Activated CD8-positive, alpha-beta T cell treated with anti-CD3 and anti-CD28 coated beads for 36 hours (primary cell): ENCODE measurements at places on chromosomes 7 and 10.

- H3K4me1 ChIP-seq: peaks cover 47% of the 10 kb centered on the region
- DNase-seq: no peak
- H3K27me3 ChIP-seq: no peaks in the 10 kb centered on the region
- H3K4me3 ChIP-seq: no peak overlapping the region
- no peak overlapping the region for H3K27ac ChIP-seq
- H3K36me3 ChIP-seq: peaks cover 44% of the 10 kb centered on the region
These were observed 15.1 kb downstream of the UPF2 start for GRCh38 chr10:12027539-12027938.

DNA sequence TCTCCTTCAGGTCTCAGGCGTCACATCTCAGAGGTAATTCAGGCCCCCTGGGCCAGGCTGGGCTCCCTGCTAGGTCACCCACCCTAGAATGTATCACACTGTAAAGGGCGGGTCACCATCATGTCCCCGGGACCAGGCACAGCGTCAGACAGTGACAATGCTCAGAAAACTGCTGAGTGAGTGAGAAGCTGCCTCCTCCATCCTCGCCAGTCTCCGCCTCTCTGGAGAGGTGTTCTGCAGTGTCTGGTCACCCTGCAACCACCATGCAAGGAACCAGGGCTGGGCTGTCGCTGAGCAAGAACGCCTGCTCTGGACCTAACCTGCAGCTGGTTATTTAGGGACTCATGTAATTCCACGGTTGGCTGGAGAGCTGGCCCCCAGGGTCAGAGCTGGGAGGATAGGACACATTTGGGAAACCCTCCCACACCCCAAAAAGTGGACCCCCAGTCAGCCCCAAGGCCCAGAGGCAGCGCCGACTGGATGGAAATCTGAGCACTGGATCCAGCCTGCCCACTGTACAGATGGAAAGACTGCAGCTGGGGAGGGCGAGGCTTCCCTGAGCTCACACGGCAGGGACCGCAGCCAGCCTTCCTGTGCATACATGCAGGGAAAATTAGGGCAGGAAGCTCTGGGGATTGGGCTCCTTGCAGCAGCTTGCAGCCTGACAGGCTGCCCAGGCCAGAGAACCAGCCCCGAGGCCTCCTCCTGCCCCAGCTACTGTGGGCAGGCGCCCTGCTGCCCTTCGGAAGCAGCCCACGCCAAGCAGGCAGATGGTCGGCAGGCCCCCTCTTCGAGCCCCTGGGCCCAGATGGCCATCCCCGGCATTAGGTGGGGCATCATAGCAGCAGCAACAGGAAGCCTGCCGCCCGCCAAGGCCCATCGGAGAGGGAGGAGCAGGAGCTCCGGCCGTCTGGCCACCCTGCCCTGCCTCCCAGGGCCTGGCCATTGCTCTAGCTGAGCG, 105.4 kb upstream of the ZMIZ1 start:
- no peaks in the 10 kb centered on the region for H3K27me3 ChIP-seq
- no peaks in the 10 kb centered on the region for H3K36me3 ChIP-seq
- no peak overlapping the region for H3K27ac ChIP-seq
- no peak overlapping the region for H3K4me3 ChIP-seq

GRCh38 chr7:84684836-84685480, 490.4 kb upstream of the SEMA3A start:
- H3K36me3 ChIP-seq: no peaks in the 10 kb centered on the region
- no peak overlapping the region for H3K27ac ChIP-seq
- no peak overlapping the region for H3K4me3 ChIP-seq
- no peak for DNase-seq

GRCh38 chr7:141648276-141649114, 53.5 kb downstream of the DENND11 start:
- H3K36me3 ChIP-seq: peaks cover 11% of the 10 kb centered on the region
- no peaks in the 10 kb centered on the region for H3K4me1 ChIP-seq
- no peak overlapping the region for H3K4me3 ChIP-seq
- H3K27me3 ChIP-seq: no peaks in the 10 kb centered on the region
- no peak for DNase-seq

- peak; percentile 16 for DNase-seq
- no peak overlapping the region for H3K4me3 ChIP-seq
- H3K27me3 ChIP-seq: no peaks in the 10 kb centered on the region
- H3K4me1 ChIP-seq: peaks cover 74% of the 10 kb centered on the region
These were observed 10.2 kb downstream of the HIPK2 start for GRCh38 chr7:139767561-139767982.

DNA sequence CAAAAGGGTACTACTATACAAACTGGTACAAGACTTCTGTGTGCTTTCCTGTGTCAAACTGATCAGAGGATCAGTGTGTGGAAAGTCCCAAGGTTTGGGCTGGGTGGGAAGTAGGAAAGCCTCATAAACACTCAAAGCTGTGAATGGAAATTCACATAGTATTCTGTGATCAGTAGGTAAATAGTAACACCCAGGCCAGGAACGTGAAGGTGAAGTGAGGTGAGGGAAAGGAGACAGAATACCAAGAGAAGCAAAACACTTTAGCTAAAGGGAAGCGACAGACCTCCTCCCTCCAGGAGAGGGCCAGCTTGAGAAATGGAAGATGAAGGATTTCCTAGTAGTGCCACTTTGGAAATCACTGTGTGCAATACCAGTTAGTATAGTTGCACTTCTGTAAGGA, 451.9 kb downstream of the KCNMA1 start:
- no peaks in the 10 kb centered on the region for H3K36me3 ChIP-seq
- no peaks in the 10 kb centered on the region for H3K4me1 ChIP-seq
- no peak overlapping the region for H3K4me3 ChIP-seq
- H3K27ac ChIP-seq: no peak overlapping the region
- peaks cover 9% of the 10 kb centered on the region for H3K27me3 ChIP-seq
- no peak for DNase-seq

DNA sequence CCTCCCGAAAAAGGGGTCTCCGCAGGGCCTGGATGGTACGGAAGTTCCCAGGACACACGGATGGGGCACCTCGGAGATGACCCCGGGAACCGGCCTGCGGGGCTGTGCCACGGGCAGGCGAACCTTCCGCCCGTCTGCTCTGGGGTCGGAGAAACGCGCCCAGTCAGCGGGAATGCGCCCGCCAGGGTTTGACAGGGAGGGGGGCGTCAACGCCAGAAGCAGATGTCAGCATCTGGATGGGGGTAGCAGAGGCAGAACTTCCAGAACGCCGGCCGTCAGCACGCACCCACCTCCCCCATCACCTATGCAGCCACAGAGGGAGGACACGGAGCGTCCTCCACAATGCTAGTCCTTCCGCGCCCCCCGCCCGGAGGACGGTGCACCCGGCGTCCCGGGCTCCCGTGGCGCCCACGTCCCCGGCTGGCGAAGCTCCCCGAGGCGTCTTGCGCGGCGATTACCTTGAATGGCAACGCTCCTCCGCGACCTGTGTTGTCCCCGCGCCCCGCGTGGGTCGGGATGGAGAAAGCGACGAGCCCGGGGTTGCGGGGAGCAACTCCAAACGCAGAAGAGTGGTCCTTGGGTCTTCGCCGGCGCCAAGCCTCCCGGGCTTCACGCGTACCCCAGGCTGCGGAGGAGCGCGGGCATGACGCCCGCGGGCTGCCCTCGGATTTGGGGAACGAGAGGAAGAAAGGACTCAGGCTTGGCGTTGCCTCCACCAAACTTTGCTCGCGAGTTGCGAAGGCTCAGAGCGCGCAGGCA, 561 bp downstream of the FGFR2 start:
- H3K27me3 ChIP-seq: peaks cover 44% of the 10 kb centered on the region
- no peak overlapping the region for H3K27ac ChIP-seq
- DNase-seq: no peak
- no peak overlapping the region for H3K4me3 ChIP-seq
- peaks cover 3% of the 10 kb centered on the region for H3K4me1 ChIP-seq

GRCh38 chr7:156305351-156305750, 335.2 kb upstream of the RNF32 start:
- no peak for DNase-seq
- peaks cover 4% of the 10 kb centered on the region for H3K27me3 ChIP-seq
- no peaks in the 10 kb centered on the region for H3K4me1 ChIP-seq
- H3K4me3 ChIP-seq: no peak overlapping the region
- H3K36me3 ChIP-seq: no peaks in the 10 kb centered on the region

- H3K4me3 ChIP-seq: no peak overlapping the region
- DNase-seq: no peak
- H3K4me1 ChIP-seq: peaks cover 7% of the 10 kb centered on the region
- H3K36me3 ChIP-seq: no peaks in the 10 kb centered on the region
These were observed 13.5 kb upstream of the BAG3 start for GRCh38 chr10:119637631-119638030.

GRCh38 chr10:24213881-24214280, 4.9 kb downstream of the KIAA1217 start:
- peaks cover 21% of the 10 kb centered on the region for H3K27me3 ChIP-seq
- H3K36me3 ChIP-seq: no peaks in the 10 kb centered on the region
- no peak overlapping the region for H3K4me3 ChIP-seq
- no peak for DNase-seq
- no peak overlapping the region for H3K27ac ChIP-seq

DNA sequence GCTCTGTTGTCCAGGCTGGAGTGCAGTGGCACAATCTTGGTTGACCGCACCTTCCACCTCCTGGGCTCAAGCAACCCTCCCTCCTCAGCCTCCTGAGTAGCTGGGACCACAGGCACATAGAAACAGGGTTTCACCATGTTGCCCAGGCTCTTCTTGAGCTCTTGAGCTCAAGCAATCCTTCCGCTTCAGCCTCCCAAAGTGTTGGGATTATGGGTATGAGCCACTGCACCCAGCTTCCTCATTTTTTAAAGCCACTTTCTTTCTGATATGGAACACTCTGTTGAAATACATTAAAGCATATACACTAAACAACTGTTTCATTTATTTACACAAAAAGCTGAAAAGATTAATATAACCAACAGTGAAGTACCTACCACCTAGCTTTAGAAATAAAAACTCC, 117.2 kb downstream of the CLEC2L start:
- no peak overlapping the region for H3K4me3 ChIP-seq
- H3K4me1 ChIP-seq: peaks cover 48% of the 10 kb centered on the region
- H3K27ac ChIP-seq: no peak overlapping the region
- no peaks in the 10 kb centered on the region for H3K27me3 ChIP-seq

DNA sequence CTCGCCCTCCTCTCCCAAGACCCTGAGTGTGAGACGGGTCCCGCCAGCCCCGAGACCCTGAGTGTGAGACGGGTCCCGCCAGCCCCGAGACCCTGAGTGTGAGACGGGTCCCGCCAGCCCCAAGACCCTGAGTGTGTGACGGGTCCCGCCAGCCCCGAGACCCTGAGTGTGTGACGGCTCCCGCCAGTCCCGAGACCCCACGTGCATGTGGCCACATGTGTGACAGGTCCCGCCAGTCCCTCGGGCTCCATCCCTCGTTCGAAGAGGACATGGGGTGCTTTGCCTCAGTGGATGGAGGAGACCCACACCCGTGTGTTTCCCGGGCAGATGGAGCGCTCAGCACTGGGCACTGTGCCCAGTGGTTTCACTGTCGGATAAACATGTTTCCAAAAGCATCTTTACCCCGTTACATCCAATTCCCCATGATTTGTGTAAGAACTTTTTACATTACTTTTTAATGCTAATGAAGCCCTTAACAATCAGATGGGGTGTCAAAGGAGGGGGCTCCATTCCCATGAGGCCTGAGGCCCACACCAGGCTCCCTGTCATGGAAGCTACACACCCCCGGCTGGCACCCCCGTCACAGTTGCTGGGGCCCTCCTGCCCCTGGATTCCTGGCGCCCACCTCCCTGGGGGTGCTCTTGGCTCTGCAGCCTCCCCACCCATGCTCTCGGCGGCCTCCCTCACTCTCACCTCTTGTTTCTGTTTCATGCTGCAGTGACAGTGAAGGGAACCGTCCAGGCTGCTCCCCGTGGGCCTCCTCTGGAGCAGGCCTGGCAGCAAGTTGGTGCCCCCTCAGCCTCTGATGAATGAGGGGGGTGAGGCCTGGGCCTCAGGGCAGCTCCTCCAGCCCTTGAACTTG, 48.5 kb upstream of the CFAP46 start:
- DNase-seq: no peak
- no peaks in the 10 kb centered on the region for H3K27me3 ChIP-seq
- H3K36me3 ChIP-seq: no peaks in the 10 kb centered on the region
- no peak overlapping the region for H3K4me3 ChIP-seq

GRCh38 chr10:89773081-89773480, 71.7 kb downstream of the KIF20B start:
- H3K4me3 ChIP-seq: no peak overlapping the region
- H3K27ac ChIP-seq: no peak overlapping the region
- H3K27me3 ChIP-seq: no peaks in the 10 kb centered on the region

DNA sequence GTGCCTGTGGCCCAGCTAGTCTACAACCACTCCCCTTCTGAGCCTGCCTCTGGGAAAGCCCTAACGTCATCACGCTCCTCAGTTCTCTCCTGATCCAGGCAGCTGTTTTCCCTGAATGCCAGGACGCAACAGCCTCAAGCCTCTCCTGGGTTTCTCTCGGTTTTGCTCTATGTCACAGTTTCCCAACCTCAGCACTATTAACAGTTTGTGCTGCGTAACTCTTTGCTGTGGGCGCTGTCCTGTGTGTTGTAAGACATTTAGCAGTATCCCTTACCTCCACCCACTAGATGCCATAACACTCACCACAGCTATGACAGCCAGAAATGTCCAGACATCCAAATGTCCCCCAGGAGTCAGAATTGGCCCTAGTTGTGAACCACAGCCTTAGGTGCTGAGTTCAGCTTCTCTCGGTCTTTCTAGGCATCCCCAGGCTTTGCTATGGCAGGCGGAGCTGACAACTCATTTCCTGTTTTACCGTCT, 226.3 kb upstream of the NPVF start:
- no peak for DNase-seq
- H3K4me3 ChIP-seq: no peak overlapping the region
- no peak overlapping the region for H3K27ac ChIP-seq
- H3K27me3 ChIP-seq: no peaks in the 10 kb centered on the region

DNA sequence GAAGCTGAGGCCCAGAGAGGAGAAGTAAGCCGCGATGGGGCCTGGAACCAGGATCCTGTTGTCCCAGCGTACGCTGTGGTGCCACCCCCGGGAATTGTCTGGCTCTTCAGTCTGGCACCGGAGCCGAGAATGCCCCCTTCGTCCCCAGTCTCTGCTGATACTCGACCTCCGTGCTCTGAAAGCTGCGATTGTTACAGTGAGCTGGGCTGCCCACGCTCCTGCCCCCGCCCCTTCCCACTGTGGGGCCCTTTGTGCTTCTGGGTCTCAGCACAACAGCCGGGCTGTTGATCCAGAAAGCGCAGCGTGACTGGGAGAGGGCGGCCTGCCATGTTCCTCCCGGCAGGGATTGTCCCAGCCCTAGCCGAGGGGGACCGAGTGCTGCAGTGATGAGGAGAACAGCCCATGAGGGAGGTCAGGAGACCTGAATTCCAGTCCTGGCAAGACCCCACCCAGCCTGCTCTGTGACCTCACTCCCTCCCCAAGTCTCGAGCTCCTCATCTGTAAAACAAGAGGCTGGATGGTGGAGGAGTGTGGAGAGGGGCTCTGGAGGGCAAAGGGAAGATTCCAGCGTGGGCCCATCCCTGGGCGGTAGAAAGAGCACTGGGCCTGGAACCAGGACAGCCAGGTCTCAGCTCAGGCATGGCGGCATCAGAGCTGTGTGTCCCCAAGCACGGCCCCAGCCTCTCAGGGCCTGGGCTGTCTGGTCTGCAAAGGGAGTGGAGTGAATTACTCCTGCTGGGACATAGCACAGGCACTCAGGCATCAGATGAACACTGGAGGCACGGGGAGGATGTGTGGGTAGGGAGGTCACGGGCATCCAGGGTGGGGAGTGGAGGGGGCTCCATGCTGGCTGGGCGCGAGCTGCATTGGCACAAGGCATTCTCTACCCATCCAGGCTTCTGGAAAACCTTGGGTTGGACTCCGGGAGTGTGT, 43.6 kb downstream of the TSPAN15 start:
- no peaks in the 10 kb centered on the region for H3K4me1 ChIP-seq
- no peak overlapping the region for H3K4me3 ChIP-seq
- no peaks in the 10 kb centered on the region for H3K36me3 ChIP-seq
- DNase-seq: no peak
- H3K27ac ChIP-seq: no peak overlapping the region

- no peak overlapping the region for H3K27ac ChIP-seq
- peak overlapping the region; percentile 7 for H3K4me3 ChIP-seq
- peaks cover 16% of the 10 kb centered on the region for H3K4me1 ChIP-seq
- peaks cover 2% of the 10 kb centered on the region for H3K27me3 ChIP-seq
- peak; percentile 8 for DNase-seq
These were observed 174.8 kb upstream of the FZD1 start for GRCh38 chr7:91089382-91089963.
